ENCODE measurements at places on chromosomes 2 and 18.
A peak's percentile ranks its signal among the peaks of the same experiment; 100 is the strongest.

DNA sequence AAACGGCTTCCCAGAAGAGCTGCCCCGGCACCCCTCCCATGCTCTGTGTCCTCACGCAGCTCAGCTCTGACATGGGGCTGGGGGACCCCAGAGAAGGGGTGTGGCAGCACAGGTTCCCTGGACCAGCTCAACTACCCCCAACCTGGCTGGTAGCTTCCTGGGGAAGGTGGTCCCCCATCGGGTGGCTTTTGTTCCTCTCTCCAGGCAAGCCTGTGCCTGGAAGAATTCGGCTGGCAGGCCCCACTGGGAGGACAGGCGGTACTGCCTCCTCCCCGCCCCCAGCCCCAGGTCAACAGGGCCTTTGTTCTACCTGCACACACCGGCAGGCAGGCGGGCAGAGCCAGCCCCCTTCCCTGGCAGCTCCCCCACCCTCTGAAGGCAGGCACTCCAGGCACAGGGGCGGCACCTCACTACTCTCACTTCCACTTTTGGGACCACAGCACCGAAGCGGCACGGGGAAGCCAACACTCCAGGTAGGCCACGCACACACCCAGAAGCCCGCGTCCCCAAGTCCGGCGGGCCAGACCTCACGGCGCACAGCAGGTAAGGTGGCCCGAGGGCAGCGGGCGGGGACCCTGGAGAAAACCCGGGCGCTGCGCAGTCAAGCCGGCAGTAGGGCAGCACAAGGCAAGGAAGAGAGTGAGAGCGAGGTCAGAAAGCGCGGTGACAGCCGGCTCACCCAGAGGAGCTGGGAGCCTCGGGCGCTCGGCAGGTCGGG lies 1.3 kb downstream of the HS6ST1 start:
- DNase-seq: peak; percentile 44

GRCh38 chr2:239695728-239696240 lies 295.0 kb upstream of the HDAC4 start:
- DNase-seq: no peak

DNA sequence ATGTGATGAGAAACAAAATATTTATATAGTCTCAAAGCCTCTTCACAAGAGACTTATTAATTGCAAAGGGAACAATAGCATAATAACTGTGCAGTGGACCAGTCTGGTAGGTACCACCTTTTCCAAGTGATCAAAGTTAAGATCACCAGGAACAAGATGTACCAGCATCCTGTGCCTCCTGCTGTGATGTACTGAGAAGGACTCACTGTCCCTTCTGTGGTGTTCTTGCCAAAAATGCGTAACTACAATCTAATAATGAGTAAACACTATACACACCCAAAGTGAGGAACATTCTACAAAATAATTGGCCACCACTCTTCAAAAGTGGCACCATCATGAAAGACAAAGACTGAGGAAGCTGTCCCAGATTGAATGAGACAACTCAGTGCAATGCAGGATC lies 14.5 kb downstream of the GNLY start:
- no peak for DNase-seq

DNA sequence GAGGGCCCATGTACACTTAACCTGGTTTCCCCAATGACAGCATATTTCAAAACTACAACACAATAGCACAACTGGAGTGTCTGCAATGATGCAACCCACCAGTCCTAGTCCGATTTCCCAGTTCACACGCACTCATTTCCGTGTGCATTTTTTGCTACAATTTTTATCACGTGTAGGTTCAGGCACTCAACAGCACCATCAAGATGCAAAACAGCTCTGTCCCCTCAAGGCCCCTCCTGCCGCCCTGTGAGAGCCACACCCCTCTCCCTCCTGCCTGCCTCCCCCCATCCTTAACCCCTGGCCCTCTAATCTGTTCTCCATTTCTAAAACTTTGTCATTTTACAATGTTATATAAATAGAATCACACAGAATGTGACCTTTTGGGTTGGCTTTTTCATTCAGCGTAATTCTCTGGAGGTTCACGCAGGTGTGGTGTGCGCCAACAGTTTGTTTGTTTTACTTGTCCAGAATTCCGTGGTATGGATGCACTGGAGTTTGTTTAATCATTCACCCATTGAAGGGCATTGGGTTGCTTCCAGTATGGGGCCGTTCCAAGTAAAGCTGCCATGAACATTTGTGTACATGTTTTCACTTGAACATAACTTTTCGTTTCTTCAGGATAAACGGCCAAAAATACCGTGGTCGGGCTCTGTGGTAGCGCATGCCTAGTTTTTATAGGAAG lies 8.4 kb downstream of the KCNIP3 start:
- no peak for DNase-seq

DNA sequence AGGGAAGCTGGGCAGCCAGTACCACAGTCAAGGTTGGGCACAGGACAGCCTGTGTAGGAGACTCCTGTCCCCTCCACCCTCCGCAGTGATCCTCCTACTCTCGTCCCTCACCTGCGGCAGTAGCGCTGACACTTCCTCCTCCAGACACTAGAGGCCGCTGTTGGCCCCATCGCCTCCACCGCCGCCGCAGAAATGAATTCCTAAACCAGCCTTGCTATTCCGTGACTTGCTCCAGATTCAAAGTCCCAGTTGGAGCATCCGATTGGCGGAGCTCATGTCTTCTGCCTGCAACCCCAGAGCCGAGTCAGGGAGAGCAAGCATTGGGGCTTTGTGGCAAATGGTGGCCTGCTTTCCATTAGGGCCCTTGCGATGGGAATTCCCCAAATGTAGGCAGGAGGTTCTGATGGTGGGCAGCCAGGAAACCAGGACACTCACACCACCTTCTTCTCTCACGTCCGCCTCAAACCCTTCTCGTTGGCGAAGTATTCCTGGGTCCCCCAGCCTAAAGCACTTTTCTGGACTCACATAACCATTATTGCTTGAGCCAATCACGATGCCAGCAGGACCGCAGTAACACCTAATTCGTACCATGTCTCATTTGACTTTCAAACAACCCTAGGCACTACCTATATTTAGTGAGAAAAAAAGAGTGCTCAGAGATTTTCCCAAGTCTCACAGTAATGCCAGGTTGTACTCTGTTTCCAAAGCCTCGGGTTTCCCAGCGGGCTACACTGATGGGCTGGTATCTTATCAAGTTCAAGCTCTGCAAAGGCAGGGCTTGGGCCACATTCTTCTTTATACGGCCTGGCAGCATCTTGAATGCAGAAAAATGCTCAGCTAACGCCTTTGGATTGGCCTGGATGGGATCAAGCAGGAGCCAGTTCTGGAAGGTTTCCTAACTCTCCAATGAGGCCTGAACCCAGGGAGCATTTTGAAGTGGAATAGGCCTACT lies 1.2 kb upstream of the DNAJB2 start:
- peak; percentile 16 for DNase-seq

DNA sequence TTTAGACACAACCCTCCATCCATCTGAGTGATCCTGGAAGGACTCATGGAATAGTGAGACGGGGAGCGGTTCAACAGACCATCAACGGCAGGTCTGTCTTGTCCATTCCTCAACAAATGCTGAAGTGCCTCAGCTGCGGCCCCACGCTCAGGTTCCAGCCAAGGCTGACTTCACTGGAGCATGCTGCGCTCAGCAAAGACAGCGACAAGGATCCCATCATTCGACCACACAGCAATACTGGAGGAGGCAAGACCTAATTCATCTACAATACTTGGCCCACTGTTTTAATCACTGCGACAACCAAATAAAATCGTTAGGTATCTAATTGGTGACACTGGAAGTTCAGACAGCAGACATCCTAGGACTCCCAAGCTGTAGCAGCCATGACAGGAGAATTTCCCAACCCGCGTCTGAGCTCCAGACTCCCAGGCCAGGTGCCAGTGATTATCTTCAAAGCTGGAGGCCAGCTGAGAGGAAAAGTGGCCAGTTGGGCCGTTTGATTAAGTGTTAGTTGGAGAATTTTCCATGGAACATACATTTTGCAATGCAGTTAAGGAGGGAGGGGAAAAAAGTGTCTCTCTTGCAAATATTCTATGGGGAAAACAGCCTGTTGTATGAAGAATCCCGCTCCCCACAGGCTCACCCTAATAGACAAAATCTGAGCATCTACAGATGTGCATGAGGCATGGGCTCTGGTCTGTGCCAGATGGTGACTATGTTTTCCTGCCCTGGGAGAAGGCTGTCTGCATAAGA lies 92.5 kb upstream of the SLC35G4 start:
- DNase-seq: no peak

DNA sequence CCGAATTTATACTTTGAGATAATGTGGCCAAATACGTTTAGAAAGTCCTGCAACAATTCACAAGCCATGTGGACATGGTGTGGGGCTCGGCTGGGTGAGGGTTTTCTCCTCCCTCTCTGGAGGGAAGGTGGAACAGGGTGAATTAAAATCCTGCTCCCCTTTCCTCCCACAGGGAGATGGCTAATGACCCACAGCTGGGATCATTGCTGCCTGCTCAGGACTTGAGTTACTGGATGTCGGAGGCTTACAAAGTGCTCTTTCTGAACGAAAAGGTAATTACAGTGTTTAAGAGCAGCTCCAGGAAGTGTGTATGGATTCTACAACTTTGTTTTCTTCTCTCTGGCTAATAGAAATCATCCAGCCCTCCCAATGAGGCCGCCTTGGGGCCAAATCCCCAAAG lies 97.9 kb upstream of the ALKAL2 start:
- no peak for DNase-seq

GRCh38 chr18:39959839-39960238 lies 1995.2 kb upstream of the PIK3C3 start:
- DNase-seq: no peak

GRCh38 chr18:77181950-77182707 lies 49.5 kb upstream of the MBP start:
- peak; percentile 30 for DNase-seq

DNA sequence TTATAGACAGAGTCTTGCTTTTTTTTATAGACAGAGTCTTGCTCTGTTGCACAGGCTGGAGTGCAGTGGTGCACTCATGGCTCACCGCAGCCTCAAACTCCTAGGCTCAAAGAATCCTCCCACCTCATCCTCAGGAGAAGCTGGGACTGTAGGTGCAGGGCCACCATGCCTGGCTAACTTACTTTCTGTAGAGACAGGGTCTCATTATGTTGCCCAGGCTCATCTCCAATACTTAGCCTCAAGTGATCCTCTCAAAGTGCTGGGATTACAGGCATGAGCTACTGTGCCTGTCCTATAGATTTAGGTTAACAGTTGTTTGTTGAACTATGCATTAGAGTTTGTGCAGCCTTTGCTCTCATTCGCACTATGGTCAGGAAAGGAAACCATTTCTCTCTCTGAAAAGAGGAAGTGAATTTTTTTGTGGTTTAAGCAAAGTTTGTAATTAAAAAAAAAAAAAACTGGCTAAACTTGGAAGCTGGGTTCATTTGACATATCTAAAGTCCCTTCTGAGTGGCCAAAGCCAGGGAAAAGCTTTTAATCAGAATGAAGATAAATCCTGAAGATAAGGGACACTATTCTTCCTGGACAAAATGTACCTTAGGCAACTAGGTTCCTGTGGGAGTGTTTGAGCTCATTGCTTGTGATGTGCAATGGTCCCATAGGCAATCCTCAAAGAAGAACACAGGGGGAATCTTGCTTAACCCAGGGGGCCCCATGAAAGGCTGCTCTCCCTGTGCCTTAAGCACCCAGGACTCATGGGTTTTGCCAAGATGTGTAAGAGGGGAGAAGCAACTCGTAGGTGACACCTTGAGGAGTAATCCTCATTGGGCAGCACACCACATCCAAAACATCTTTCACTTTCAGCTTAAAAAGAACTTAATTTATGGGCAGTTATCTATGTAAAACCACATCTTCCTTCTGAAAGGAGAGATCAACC lies 201.7 kb downstream of the MREG start:
- peak; percentile 94 for DNase-seq

GRCh38 chr18:4445902-4446301 lies 9.2 kb downstream of the DLGAP1 start:
- no peak for DNase-seq

GRCh38 chr2:234033174-234033573 lies 17.3 kb upstream of the SPP2 start:
- no peak for DNase-seq

GRCh38 chr2:223884399-223884798 lies 47.0 kb upstream of the AP1S3 start:
- no peak for DNase-seq

DNA sequence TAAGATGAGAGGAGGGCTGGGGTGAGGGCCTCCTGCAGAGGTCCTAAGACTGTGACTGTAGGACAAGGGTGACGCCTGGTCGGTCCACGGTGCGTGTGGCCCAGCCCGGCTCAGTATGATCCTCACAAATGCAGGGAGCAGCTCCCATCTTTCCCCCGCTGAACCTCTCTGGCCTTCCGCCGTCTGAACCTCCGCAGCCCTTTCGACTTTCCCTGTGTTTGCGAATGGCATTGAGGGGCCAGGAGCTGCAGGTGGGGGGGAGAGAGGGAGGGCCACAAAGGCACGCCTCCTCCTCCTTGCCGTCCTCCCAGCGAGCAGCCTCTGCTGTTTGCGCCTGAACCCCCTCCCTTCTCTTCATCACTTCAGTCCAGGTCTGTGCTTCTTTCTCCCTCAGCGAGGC lies 68.6 kb upstream of the PXDN start:
- no peak for DNase-seq

- DNase-seq: no peak
Measured at GRCh38 chr2:74546004-74546403, 7.7 kb downstream of the LOXL3 start.

- DNase-seq: no peak
Measured at GRCh38 chr2:11160256-11160655, 5.0 kb downstream of the SLC66A3 start.

DNA sequence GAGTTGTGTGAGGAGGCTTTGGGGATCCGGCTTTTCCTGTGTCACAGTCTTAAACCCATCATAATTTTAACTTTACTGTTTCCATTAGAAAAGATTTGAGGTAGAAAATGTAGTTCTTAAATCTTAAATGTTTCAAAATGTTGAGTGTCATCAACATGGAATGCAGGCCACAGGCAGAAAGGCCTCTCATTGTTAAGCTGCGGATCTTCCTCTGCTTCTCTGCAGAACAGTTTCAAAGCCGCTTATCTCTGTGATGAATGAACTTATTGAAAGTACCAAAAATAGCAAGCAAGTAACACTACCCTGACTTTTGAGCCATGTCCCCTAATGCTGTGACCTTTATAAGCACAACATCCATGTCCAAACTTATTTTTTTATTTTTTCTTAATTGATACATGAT lies 1645.8 kb downstream of the DPP10 start:
- DNase-seq: no peak

DNA sequence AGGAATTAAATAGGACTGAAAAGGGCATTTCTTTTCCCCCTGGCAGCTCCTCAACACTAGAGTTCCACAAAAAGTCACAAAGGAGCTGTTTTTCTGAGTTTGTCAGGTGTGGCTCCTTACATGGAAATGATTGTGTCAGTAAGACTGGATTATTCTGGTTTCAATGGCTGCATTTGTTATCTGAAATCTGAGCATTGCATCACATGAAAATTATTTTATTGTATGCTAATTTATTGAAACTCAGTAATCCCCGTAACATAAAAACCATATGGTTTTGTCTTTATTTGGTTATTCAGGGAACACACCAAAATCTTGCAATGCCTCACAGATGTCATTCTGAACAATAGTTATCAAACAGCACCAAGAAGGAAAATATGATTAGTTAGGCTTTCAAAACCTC lies 439.7 kb upstream of the TNP1 start:
- no peak for DNase-seq

- DNase-seq: no peak
Measured at GRCh38 chr2:36570416-36570815, 27.6 kb downstream of the FEZ2 start.
